ENCODE measurements at places on chromosomes 4 and X.

- no peak for DNase-seq
Measured at GRCh38 chr4:70630162-70630561, 1.6 kb downstream of the ENAM start.

DNA sequence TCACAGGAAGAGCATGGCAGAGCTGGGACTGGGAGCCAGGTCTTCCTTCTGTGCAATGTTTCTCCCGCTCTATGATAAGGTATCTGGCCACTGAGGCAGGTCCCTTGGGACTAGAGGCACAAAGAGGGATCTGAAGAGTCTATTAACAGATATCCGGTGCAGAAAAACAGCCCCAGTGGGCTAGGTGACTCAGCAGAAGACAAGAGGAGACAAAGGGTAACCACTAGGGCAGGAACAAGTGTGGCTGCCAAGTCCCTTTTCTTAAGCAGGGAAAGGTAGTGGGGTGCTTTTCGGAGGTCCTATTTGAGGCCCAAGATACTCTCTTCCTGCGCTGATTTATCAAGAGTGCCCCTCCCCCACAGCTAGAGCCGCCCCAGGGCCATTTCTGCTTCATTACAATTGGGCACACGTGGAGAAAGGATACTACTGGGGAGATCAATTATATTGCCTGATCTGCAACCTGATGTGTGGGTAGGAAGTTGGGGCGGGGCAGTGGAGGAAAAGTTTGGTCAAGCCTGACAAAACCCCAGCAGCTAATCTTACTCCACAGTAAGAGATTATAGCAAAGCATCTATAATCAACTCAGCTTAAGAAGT, at the start of gene DGAT2L6:
DGAT2L6 (plus strand) TSS at position 546 of the 596 bp plus-strand sequence. CDS start 100 bp downstream, outside the sequence.
- no peak for DNase-seq

DNA sequence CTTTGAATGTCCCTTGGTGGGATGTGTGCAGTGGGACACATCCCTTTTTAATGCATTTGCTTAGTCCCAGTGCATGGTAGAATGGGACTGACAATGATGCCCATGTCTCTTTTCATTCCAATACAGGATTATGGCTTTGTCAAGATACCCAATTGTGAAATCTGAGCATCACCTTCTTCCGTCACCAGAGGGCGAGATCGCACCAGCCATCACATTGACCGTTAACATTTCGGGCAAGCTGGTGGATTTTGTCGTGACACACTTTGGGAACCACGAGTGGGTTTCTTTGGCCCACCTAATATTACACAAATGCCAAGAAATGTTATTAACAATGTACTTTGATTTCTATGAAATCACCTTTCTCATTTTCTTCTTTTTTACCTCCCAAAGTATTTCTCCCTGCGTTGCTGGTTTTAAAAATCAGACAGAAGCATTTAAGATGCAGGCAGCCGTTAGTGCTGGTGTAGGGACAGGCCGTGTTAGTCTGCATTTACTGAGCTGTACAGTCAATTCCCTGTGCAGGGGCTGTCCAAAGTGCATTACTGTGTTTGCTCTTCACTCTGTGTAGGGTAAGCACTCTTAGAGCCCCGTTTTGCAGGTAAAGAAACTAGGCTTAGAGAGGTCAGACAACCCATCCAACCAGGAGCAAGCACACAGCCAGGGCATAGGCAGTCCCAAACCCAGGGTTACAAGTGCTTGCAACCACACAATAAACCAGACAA, 46.5 kb downstream of the CWH43 start:
- DNase-seq: no peak

GRCh38 chr4:1808396-1808795, 15.3 kb downstream of the FGFR3 start:
- no peak for DNase-seq

Data from activated CD8-positive, alpha-beta memory T cell treated with anti-CD3 and anti-CD28 coated beads for 4 hours (primary cell).